ENCODE measurements at places on chromosomes 3 and 15.

- DNase-seq: no peak
These were observed 79.8 kb downstream of the PLCH1 start for GRCh38 chr3:155664925-155665695.

- DNase-seq: no peak
These were observed 45.6 kb downstream of the OIP5 start for GRCh38 chr15:41286665-41287333.

DNA sequence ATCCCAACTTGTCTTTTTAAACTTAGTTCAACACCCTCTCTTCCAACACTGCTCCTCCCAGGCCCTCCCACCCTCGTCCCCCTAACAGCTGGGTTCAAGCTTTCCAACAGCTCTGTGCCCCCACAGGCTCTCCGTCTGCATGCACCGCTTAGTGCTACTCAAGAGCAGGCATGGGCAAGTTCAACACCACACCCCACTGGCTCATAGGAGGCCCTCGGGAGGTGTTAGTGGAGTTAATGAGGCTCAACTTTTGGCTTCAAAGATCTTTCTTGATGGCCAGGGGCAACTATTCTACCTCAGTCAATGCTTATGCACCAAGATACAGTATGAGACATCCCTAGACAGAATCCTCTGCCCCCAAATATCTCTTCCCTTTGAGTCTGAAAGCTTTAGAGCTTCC is 114.4 kb downstream of the ANP32A start:
- no peak for DNase-seq

DNA sequence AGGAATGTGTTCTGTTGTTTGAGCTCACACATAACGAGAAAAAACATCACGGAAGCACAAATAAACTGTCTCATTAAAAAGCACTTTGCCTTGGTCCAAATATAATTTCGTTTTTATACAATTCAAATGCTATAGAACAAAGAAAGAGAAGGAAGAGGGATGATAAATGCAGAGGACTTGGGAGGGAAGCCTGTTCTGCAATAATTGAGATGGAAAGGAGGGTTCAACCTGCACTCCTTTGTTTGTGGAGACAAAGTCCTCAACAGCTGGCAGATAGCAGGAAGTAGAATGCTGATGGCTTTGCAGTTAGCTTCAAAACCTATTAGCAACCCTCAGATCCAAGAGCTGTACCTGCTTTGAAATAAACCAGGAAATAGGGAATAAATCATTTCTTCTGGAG is 1010.8 kb downstream of the FHIT start:
- no peak for DNase-seq

- no peak for DNase-seq
These were observed 142.5 kb downstream of the XXYLT1 start for GRCh38 chr3:195128255-195129071.

- DNase-seq: no peak
These were observed 648.4 kb upstream of the GBE1 start for GRCh38 chr3:82409842-82410241.
